H7 (cell line): ENCODE measurements at places on chromosomes 1 and 21.
A peak's percentile ranks its signal among the peaks of the same experiment; 100 is the strongest.

- peak; percentile 28 for DNase-seq
These were observed 233.9 kb downstream of the PTPRU start for GRCh38 chr1:29470087-29470787.

- DNase-seq = peak; percentile 91
These were observed 519 bp downstream of the FNBP1L start for GRCh38 chr1:93448292-93448982.

DNA sequence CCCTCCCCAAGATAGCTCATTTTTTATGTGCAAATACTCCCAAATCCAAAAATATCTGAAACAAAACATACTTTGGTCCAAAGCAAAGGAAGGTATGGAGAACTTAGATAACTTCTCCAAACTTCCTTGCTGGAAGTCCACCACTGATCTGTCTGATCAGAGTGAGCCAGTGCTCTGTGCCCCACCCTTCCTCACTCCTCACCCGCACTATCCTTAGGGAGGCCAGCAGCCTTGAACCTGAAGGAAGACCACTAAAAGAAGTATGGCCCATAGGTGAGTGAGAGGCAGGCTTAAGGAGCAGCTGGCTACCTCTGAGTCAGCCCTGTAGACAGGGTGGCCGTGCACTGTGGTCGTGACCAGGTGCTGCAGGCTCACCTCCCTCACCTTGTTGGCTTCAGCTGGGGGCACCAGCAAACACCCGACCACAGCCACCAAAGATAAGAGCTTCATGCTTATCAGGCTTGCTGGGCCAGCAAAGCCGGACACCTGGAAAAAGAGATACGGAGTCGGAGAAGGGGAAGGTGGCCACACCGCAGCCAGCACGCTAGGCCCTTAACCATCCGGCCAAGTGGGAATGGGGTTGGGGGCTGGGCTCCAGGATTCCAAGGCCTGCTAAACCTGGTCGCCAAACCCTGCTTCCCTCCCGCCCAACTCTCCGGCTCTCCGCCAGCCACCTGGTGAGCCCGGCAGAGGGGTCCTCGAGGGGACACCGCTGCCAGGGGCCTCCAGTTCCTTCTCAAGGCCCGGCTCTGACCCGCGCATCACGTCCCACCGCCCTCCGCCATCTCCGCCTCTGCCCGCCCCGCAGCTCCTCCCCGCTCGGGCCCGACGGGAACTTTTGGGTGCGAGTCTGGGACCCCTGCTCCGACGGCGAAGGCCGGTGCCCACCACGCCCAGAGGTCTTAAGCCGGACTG is 543 bp downstream of the TMEM9 start:
- DNase-seq = no peak

- DNase-seq = no peak
These were observed 15.4 kb downstream of the SLX9 start for GRCh38 chr21:44955141-44955797.

GRCh38 chr1:190754666-190755065 is 277.0 kb upstream of the BRINP3 start:
- no peak for DNase-seq
